Tibial artery (tissue), 4 donors: ENCODE measurements at places on chromosomes 2 and 18.

GRCh38 chr18:12862874-12863482 is 21.1 kb downstream of the PTPN2 start:
- no peak for DNase-seq

- DNase-seq, result no peak
Measured at GRCh38 chr2:7774481-7774880, 857.3 kb downstream of the RNF144A start.

GRCh38 chr2:217553202-217553601 is 449.6 kb downstream of the TNS1 start:
- DNase-seq, result no peak

DNA sequence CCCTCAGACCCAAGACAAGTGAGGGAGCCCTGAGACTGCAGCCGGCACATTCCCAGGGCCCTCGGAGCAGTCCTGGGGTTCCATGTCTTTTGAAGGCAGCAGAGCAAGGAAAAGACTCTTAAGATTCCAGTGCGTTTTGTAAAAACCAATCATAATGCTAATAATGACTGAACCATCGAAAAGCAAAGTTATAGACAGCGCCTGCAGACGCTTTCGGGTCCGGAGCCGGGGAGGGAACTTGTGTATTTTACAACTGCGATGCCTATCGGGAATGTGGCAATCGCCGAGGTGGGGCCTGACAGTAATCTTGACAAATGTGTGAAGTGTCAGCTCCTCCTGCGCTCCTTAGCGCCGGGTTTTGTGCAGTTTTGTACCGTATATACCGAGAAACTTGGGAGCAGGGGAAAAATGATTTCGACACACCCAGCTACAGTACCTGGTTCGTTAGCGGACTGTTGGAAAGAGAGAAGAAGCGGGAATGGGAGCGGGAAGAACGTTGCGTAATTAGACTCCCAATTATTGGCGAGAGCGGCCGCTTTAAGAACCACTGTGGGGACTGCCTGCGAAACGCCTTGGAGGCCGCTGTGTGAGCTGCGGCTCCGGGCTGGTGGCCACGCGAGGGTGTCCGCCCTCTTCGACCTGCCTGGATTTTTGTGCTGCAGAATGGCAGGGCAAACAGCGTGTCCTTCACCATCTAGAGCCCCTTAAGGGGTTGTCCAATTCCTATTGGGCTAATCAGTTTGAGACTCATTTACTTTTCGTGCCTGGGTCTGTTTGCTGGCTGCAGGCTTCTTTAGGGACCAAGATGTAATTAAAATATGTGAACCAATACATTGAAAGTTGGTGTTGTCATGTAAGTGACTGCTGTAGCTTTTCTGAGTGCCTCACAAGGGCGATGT is 2.4 kb downstream of the EPAS1 start:
- DNase-seq, result peak; percentile 88

DNA sequence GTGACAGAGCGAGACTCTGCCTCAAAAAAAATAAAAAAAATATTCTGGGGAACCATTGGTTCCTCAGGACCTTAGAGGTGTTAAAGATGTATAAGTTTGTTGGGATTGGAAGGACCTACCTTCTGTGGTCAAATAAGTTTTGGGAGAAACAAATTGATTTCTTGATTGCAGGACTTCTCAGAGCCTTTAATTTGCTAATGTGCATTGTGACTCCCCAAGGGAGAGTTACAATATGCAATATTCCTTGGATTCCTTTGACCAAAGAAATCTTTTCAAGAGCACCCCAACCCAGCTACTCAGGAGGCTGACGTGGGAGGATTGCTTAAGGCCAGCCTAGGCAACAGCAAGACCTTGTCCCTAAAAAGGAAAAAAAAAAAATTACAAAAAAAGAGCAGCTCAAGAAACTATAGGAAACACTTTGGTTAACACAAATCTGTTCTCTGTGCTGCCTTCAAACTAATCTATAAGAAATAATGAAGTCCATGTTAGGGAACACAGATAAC is 6.5 kb downstream of the NAGK start:
- DNase-seq, result no peak

DNA sequence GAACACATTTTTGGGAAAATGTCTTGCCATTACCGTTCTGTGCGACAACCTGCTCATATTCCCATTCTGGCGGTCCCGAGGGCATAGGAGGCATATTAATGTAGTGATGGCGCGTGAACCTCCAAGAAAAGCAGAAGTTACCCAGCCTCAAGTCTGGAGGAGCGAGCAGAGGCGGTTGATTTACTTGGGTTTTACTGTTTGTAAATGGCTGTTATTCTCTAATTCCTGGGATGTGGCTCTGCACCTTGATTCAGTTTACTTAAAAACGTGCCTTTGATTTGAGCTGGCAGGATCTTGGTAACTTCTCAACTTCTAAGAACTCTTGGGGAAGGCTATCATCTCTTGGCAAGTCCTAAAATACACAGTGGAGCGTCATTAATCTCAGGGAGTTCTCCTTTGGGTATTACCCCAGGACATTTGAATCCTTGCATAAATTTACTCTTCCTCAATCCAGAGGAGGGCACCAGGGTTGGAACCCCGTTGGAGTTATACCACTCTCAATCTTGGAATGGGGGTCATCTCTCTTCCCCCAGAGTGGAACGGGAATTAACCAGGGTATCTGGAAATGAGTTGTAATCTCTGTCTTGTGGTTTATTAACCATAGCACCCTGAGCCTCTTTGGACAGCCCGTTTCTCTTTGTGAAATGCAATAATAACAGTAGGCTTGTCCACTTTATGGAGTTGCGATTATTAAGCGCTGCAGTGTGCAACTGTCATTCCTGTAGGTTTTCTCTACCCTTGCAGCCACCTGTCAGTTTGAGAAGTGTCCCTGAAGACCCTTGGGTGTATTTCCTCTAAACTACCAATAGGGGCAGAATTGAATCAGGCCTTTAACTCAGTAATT is 2.1 kb downstream of the HK2 start:
- DNase-seq, result no peak

DNA sequence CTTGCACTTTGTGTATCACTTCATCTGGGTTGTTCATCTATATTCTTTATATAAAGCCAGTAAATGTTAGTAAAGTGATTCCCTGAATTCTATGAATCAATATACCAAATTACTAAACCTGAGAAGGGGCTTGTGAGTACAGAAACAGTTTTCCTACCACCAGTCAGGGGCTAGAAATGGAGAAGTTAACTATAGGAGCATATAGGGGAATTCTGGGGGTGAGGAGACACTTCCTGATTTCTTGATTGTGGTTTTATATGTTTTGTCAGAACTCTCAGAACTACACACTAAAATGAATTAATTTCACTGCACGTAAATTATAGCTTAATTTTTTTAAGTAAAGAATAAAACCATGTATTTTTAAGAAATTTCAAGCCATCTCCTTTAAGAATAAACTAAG is 93.7 kb downstream of the SESTD1 start:
- no peak for DNase-seq

DNA sequence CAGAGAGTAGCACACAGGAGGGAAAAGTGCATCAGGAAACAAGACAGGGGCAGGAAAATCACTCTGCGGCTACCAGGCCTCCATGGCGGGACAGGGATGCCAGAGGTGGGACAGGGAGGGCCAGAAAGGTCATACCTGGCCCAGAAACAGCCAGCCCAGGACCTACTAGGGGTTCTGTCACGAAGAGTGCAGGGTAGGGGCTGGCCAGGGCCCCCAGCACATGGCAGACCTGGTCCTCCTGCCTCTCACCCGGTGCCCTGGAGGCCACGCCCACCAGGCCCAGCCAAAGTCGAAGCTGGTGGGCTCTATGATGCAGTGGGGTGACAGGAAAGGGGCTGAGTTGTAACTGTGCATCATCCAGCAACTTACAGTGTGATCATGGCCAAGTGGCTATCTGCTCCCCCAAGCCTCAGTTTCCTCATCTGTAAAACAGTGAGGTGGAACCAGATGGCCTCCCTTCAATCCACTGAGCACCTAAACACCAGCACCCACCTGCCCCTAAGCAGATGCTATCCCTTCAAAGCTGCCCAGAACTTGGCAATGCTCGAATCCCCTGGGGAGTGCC is 10.6 kb downstream of the CYP26B1 start:
- DNase-seq, result peak; percentile 15

GRCh38 chr2:113760400-113760799 is 4.0 kb upstream of the SLC35F5 start:
- no peak for DNase-seq

DNA sequence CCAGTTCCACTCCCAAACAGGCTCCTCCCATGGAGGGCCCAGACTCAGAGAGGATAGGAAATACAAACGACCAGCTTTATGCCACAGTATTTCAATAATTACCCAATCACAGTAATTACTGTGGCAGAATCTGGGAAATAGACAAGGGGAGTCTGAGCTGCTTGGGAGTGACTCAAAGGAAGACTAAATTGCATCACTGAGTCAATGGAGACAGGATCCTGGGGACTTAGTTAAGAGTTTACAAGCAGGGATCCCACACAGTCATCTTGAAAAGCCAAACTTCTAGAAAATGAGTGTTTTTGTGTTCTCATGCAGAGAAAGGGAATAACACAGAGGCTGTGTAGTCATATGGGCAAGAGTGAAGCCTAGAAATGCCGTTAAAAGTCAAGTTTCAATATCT is 1142.1 kb downstream of the CNTNAP5 start:
- DNase-seq, result no peak

DNA sequence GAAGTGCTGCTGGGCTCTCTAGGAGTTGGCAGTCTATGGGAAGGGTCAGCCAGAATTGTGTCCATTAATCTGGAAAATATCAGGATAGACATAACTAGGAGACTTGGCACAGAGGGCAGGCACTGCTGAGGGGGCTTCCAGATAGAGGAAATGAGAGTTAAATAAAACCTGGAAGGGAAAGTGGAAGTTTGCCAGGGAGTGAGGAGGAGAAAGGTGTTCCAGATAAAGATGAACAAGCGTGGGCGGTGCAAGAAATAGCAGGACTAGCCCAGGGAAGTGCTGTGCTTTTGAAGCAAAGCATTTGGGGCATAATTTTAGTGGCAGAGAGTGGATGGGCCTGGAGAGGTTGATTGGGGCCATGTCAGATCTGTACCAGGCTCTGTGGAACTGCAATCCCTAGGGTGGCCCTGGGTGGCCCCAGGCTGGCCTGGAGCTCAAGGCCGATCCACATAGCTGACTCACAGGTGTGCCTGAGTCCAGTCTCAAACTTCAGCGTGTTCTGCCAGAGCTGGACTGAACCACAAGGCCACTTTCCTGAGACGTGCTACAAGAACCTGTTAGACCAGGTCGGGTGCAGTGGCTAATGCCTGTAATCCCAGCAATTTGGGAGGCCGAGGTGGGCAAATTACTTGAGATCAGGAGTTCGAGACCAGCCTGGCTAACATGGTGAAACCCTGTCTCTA is 26.9 kb downstream of the GALM start:
- DNase-seq, result no peak

DNA sequence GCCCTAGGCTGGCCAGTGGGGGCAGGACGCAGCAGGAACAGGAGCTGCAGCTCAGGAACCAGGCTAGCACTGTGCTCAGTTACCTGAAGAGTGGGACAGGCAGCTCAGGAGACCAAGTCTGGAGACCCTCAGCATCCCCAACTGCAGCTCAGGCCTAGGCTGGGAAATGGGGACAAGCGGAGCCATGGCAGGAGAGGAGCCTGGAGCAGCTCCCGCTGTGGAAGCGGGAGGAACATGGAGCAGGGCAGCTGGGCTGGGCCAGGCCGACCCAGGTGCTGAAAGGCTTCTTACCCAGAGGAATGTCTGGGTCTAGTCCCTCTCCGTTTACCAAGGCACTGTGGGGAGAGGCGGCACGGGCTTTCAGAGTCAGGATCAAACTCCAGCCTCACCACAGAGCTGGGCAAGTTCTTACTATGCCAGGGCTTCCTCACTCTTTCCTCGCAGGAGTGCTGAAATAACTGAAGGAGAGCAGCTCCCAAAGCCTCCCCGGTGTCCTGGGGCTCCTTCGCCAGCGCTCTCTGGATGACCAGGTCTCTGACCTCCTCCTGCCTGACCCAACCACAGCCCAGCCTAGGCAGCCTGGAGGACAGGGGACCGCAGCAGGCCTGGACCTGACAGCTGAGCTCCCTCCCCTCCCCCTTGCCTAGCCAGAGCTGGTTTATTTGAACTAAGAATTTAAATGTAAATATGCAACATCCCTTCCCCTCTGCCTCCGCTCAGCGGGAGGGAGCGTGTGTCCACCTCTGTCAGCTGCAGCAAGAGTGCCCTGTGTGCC is 247.8 kb upstream of the SIX2 start:
- no peak for DNase-seq

GRCh38 chr2:204019572-204020501 is 83.3 kb downstream of the ICOS start:
- DNase-seq, result no peak

- no peak for DNase-seq
Measured at GRCh38 chr2:131724019-131724418, 196.3 kb downstream of the CCDC74A start.

- DNase-seq, result no peak
Measured at GRCh38 chr18:8868276-8868675, 162.9 kb downstream of the MTCL1 start.

DNA sequence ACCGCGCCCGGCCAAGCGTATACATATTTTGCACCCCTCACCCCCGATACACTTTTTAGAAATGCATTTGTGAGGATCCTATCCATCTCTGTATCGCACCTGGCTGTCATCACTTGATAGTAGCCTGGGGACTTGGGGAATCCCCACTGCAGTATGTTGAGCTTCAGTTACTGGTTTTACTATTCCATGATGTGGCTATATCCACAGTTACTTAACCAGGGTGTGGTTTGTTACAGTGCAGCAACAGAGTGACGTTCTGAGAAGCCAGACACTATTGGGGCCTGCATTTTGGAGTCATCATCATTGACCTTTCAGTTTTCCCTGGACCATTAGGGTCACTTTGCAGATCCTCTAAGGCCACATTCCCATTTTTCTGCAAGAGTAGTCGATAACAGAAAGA is 212.7 kb downstream of the AGAP1 start:
- no peak for DNase-seq

DNA sequence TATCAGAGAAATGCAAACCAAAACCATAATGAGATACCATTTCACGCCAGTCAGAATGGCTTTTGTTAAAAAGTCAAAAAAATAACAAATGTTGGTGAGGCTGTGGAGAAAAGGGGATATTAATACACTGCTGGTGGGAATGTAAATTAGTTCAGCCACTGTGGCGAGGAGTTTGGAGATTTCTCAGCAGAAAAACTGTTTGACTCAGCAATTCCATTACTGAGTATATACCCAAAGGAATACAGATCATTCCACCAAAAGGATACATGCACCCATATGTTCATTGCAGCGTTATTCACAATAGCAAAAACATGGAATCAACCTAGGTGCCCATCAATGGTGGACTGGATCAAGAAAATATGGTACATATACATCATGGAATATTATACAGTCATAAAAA is 54.5 kb upstream of the WDR75 start:
- DNase-seq, result no peak

- no peak for DNase-seq
Measured at GRCh38 chr2:21779786-21780185, 656.0 kb downstream of the TDRD15 start.
